ENCODE measurements at places on chromosomes 7 and 10. TPM values are rescaled to one million over a fixed set of nuclear protein-coding genes. Genes with fewer than 3 reads are reported as not detected.

The IFIT1B gene
- total RNA-seq, result not detected

The GPR22 gene
- not detected for total RNA-seq

The HSPA12A gene
- not detected for total RNA-seq

The SEC61G gene
- total RNA-seq, result 123 TPM

The MPP7 gene
- total RNA-seq, result 13.0 TPM

The CPN1 gene
- total RNA-seq, result not detected

GRCh38 chr10:12954866-12955265 is 46.6 kb downstream of the CCDC3 start:
- no peak for DNase-seq

- no peak for DNase-seq
Measured at GRCh38 chr7:151367284-151367683, 25.7 kb downstream of the NUB1 start.

DNA sequence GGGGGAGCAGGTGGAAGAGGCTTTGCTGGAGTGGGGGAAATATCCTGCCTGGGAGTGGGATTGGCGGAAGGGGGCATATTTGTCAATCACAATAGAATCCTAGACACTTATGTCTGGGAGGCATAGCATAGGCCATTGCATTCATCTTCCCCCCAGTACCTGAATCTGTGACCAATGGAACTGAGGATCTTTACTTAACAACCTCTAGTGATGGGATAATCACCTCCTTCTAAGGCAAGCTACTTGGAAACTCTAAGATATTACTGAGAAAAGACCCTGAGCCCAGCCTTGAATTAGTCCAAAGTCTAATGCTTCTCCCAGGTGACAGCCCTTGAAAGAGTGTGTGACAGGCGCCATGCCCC is 90.7 kb downstream of the NPSR1 start:
- no peak for DNase-seq

DNA sequence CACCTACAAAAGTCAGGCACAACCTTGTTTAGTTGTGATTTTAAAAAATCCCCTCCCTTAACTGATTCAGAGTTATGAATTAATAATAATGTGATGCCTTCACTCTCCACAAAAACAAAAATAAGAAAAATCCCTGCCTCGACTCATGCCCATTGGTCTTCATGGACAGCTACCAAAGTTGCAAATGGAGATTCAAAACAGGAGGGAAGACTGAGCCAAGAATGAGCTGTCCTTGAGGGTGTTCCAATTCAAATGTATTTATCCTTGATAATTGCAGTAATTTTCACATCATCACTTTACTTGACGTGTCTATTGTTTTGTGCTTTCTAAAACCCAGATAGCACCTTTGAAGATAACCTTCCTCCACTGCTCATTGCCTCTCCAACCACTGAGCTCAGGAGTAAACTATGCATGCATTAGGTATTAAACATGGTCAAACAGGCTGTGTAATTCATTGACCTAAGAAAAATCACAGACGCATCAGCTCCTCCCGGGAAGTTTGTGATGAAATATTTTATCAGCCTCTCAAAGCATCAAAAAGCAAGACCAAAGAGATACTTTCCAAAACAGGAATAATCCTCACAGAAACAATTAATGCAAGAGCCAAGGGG is 712.7 kb upstream of the IGFBP3 start:
- DNase-seq, result no peak
